ENCODE measurements at places on chromosomes 1 and 21. TPM values are rescaled to one million over a fixed set of nuclear protein-coding genes. Genes with fewer than 3 reads are reported as not detected.

The ALX3 gene
- total RNA-seq, result not detected

The GPR61 gene
- total RNA-seq, result 0.32 TPM

The PLA2G2C gene
- not detected for total RNA-seq

The ATP1A2 gene
- total RNA-seq, result 210 TPM

The DMBX1 gene
- total RNA-seq, result not detected

DNA sequence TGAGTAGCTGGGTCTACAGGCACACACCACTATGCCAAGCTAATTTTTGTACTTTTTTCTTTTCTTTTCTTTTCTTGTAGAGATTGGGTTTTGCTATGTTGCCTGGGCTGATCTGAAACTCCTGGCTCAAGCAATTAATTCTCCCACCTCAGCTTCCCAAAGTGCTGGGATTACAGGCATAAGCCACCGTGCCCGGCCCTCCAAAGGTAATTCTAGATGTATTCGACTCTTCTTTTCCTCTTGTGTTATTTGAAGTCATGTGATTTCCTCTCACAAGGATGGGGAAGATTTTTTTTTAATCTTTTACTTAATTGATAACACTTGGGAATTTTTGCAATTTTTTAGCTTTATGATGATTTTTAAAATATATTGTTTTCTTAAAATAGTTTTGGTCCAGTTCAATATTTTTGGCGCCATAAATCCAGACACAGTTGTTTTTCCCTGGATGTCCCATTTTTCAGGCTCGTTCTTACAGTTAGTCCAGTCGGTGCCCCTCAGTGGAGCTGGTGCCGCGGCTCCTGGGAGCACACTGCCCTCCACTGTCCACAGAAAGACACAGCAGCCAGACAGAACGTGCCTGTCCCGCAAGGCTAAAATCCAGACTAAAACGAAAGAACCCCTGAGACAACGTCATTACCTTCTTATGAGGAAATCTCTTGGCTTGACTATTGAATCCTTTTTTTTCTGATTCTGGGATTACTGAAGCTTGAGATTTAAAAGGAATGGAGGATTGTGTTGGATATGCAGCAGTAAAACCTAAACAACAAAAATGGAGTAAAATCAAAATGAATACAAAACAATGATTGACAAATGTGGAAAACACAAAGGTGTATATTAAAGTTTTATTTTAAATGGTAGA lies 22.4 kb downstream of the STPG1 start:
- DNase-seq, result peak; percentile 86

DNA sequence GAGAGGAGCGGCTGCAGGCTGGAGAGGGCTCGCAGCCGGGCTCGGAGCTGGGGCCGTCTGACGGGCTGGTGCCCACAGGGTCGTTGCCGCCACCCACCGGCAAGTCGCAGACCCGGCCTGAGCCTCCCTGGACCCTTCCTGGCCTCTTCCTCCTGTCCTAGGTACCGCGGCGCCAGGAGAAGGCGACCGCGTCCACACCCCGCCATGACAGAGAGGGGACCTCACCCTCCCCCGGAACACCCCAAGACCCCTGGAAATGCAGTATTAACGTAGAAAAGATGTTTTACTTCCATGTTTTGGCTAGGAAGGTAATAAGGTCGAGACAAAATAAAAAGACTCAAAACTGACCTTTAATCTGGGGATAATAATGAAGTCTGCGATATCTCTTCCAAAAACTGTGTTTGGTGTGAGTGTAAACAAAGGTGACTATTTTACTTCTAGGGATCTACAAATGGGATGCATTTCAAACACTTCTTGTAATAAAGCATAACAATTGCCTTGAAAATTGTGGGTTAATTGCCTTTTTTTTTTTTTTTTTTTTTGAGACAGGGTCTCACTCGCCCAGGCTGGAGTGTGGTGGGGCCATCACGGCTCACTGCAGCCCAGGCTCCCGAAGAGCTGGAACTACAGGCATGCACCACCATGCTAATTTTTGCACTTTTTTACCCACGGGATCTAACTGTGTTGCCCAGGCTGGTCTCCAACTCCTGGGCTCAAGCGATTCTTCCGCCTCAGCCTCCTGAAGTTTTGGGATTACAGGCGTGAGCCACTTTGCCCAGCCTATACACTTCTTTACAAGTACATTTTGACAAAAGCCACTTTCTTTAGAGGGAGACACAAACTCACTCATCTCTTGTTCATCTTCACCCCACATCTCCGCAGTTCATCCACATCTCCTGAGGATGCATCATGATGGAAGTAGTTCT lies 838 bp upstream of the RSRP1 start:
- no peak for DNase-seq

GRCh38 chr1:195053478-195053877 lies 1554.8 kb downstream of the KCNT2 start:
- no peak for DNase-seq

DNA sequence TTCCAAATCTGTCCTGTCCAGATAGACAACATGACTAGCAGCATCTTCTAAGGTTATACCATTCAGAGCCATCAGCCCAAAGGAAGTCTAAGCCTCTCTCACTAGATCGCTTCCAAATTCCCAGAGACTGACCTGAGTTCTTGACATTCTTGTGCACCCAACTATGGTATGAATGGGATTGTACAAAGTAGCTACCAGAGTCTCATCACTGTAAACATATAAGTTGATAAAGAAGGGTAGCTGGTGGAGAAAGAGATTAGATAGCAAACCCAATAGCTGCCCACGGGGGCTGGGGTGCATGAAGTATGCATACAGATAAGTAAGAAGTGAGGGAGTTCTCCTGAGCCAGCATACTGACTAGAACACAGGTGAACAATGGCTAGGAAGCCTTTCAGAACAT lies 180.0 kb downstream of the PLPP3 start:
- DNase-seq, result no peak
